Mammary epithelial cell (primary cell): ENCODE measurements at places on chromosomes 3 and 15.

- no peak for DNase-seq
Measured at GRCh38 chr3:73363093-73363492, 261.6 kb downstream of the PDZRN3 start.

DNA sequence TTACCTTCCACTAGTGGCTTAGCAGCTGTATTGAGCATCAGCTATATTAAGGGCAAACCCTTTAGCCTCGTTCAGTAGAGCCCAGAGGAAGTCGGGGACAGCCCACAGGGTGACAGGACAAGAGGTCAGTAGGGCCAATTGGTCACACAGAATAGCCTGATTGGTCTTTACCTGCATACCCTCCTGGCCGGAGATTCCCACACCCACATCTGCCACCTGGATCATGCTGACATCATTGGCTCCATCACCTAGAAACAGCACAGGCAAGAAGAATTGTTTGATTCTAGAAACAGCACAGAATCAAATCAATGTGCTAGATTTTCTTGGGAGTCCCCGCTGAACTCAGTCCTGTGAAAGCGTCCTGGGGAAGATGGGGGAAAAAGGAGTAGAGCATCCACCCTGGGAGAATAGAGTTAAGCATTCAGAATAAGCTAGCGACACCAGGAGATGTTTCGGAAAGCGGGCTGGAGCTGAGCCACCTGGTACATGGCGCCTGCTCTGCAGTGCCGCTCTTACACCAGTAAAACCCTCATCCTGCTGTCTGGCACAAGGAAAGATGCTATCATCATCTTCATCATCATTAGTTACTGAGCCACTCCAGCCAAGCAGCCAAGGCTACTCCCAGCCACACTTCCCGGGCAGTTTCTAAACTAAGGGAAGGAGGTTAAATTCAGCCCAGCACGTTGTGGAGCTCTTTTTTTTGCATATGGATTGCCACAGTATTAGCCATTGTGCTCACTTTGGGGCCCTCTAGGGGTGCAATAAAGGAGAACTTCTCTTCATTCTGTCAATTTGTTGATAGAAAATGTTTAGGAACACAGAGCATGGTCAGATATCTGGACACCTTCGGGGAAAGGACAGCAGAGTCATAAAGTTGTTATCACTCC is 171.3 kb downstream of the ATP10A start:
- no peak for DNase-seq

DNA sequence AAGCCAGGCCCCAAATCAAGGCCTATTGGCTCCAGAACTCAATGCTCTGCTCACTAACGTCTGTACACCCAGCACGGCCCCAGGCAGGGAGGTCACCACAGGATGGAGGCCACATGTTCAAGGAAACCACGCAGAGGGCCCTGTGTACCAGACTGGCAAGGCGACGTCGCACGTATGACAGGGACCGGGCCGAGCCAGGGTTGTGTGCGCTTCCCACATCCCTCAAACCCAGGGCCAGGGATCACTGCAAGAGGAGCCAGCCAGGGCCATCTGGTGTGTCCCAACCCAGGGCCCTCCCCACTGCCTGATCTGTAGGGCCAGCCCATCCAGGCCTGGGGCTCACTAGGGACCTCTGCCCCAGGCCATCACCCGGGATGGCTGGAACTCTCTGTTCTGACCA is 62.0 kb downstream of the ZNF445 start:
- DNase-seq = no peak

DNA sequence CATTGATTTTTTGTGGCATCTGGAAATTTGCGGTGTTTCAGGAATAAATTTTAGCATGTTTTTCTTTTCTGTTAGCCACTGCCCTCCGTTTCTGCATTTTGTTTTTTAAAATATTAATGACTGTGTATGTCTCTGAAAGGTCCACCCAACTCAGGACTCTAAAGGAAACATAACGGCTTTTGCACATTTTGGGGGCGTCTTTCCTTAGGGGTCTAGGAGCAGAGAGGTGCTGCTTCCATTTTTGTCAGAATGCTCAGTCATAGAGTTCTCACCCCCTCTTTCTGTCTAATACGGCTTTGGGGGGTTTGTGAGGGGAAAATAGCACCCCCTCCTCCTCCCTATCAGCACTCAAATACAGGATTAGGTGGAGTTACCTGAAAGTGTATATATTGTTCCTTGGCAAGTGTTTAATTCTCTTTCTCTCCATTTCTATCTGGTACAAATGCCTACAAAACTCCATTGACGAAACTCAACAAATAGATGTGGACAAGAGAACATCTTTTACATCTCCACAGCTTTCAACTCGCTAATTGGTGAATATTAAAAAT is 219.4 kb downstream of the MEIS2 start:
- DNase-seq = no peak

GRCh38 chr15:76234337-76234889 is 76.9 kb downstream of the ETFA start:
- no peak for DNase-seq

DNA sequence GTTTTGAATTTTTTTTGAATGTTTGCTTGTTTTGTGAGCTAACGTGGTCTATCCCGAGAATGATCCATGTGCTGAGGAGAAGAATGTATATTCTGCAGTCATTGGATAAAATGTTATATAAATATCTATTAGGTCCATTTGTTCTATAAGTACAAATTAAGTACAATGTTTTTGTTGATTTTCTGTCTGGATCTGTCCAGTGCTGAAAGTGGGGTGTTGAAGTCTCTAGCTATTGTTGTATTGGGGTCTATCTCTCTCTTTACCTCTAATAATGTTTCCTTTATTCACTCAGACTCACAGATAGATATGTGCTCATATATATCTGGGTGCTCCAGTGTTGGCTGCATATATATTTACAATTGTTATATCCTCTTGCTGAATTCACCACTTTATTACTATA is 144.8 kb upstream of the SETMAR start:
- no peak for DNase-seq

- DNase-seq = no peak
Measured at GRCh38 chr3:132203889-132204596, 113.2 kb upstream of the ACP3 start.

GRCh38 chr15:25339431-25339830 is 99.4 kb downstream of the UBE3A start:
- no peak for DNase-seq
